Posterior cingulate gyrus (tissue), 11 donors: ENCODE measurements at places on chromosomes 1 and 21.
A peak's percentile ranks its signal among the peaks of the same experiment; 100 is the strongest.

- DNase-seq, result no peak
These were observed 122.6 kb upstream of the ZNHIT6 start for GRCh38 chr1:85830837-85831236.

DNA sequence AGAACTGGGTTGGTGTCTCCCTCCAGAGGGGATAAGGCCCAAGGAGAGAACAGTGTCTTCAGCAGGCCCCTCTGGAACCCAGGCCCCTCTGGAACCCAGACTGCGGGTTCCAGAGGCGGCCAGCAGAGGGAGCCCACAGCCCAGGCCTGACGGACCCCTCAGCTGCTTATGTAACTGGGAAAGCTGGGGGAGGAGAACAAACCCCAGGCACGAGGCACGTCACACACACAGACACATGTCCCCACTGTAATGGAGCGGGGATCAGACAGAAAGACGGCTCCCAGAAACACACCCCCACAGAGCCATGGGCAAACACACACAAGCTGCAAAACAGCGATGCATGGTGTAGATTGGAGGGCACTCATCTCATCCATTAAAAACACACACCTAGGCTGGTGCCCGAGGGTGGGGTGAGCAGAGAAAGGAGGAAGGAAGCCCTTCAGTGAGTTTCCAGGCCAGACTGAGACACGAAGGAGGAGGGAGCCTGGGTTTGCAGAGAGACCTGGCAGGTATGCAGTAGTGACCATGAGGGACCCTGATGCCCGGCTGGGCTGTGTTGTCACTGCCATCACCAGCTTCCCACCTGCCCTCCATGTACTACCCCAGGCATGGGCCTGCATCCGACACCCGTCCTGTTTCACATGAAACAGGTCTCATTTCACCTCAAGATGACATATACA, 2.8 kb upstream of the IGSF8 start:
- DNase-seq, result peak; percentile 83

DNA sequence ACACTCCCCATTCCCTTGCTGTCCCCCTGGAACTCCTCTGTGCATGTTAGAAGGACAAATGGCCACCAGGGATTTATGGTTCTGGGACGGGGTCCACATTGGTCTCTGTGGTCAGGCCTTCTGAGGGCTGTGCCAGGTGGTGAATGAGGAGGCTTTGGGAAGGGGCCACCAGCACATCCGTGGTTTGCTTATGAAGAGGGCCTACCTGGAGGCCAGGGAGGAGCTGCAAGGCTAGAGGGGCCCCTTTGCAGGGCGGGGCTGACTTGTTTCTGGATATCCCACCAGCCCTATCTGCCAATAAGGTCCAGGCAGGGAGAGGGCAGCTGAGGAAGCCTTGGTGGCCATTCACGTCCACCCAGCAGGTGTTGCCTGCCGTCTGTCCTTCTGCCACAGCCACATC, 24.9 kb downstream of the KCNA10 start:
- no peak for DNase-seq

DNA sequence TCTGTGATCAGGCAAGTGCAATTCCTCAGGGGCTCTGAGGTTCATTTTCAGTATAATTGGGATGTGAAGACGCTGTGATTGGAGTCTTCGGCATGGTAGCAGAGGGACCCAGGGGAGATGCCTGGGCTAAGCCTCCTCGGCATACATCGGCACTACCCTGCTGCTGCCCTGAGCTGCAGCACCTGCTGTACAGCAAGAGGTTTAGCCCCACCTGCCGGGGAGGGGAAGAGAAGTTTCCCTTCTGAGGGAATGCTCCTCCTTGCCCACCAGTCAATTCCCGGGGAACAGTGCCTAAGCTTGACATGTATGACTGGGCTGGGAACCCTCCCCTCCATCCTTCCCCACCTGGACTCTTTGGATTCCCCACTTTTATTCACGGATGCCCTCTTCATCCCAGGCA, 24.9 kb downstream of the CNIH3 start:
- no peak for DNase-seq

DNA sequence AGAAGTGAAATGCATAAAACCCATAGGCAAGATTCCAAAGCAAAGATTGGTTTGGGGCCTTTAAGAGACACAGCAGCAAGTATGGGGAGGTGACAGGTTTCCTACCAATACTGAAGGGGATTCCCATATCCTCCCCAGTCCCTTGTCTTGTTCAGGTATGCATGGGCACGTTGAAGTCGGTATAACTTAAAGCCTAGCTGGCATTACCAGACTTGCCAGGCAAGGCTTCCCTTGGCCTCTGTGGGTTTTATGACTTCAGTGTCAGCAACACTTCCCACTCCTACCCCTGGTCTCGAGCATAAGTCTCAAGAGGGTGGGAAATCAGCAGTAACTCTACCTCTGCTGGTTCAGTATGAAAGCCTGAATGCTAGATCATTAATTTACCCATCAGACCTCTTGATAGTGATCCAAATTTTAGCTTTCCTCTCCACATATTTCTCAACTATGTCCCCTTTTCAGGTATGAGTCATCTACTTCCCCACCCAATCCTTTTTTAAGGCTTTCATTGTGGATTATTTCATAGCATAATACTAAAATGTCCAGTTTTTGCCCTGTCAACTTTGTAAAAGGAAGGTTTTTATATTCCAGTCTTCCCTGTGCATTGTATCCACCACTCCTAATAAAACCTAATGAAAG, 6.8 kb downstream of the CYP4X1 start:
- no peak for DNase-seq

DNA sequence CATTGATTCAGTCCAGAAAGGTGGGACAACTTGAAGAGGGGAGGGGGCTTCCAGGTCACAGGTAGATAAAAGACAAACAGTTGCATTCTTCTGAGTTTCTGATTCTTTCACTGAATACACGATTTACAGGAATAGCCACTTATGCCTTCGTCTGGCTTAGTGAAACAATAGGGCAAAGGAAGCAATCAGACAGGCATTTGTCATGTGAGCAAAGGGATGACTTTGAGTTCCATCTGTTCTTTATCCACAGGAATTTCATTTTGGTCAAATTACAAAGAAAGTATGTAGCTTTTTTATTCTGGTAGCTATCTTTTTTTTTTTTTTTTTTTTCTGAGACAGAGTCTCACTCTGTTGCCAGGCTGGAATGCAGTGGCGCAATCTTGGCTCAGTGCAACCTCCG, 202.5 kb downstream of the TTLL7 start:
- no peak for DNase-seq

GRCh38 chr1:81126989-81127581, 673.6 kb upstream of the ADGRL2 start:
- DNase-seq, result no peak

DNA sequence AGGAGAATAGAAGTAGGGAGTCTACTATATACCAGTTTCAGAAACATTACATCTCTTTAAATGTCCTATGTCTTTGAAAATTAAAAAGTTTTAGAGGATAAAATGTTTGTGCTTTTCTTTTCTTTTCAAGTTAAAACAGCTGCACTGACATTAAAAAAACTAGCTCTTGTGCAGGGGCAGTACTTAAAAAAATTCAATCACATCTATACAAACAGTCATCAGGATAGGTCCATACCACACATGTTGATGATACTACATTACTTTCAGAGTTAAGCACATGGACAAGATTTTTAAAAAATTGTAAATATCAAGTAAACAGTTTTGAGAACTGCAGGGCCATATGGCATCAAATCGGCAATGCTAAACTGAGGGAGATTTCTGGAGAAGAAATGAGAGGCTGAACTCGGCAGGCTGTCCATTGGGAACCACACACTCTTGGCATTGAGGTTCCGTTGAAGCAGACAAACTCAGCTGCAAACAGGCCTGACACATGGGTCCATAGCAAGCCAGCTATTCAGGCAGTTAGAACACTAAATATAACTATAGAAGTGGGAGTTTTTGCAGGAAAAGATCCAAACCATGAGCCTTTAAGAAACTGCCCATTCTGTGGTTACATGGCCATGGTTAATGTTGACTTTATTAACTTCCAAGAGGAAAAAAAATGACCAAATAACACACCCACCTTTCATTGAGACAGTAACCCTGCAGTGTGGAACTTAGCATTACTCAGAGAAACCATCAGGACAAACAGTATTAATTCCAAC, 84.5 kb upstream of the BCL10 start:
- DNase-seq, result no peak

- DNase-seq, result no peak
These were observed 69.8 kb downstream of the RYR2 start for GRCh38 chr1:237111807-237112206.

DNA sequence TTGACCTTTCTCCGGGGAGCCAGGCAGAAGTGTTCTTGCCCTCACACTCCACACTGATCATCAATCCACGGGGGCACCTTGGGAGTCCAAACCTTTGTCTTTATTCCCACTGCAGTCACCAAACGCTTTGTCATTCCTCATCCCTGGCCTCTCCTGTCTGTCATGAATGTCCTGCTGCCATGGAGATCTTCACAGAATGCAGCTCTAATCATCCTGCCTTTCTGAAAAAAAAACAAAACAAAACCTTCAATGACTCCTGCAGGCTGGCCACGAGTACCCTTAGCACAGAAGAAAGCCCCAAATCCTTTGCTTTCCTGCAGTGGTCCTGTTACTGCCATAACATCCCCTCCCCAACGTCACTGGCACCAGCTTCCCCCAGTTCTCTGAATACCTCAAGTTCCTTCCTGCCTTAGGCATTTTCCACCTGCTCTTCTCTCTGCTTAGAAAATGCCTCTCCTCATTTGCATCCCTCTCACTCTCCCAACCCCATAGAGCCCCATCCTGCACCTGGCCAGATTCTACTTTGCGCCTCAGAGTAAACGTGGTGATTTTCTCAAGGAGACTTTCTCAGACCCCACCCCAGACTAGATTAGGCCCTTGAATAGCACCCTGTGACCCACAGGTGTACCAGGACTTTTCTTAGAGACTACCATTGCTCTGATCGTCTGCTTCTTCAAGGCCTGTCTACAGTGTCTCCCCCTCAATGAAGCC, 131.2 kb downstream of the AK5 start:
- DNase-seq, result no peak

- DNase-seq, result no peak
These were observed 11.3 kb upstream of the DIPK1A start for GRCh38 chr1:92972409-92973129.

- no peak for DNase-seq
These were observed 13.7 kb upstream of the ARTN start for GRCh38 chr1:43919906-43920305.

- DNase-seq, result no peak
These were observed 21.9 kb downstream of the PIK3R3 start for GRCh38 chr1:46110521-46110920.

- no peak for DNase-seq
These were observed 53.9 kb downstream of the SPSB1 start for GRCh38 chr1:9346566-9346965.

DNA sequence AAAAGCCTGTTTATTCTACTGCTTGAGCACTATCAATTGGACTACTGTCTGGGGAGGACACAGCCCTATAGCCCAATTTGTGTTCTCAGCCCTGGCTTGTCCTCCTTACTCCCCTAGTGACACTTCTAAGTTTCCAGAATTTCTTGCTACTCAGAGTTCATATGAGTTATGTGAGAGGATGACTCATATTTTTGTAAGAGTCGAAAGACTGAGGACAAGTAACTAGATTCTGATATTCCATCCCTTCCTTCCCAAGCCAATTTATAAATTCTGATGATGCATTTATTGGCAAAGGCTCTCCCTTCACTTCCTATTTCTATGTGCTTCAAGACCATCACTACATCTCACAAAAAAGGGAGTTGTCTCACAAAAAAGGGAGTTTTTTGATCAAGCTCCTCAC, 422.2 kb upstream of the DEPDC1 start:
- DNase-seq, result no peak

DNA sequence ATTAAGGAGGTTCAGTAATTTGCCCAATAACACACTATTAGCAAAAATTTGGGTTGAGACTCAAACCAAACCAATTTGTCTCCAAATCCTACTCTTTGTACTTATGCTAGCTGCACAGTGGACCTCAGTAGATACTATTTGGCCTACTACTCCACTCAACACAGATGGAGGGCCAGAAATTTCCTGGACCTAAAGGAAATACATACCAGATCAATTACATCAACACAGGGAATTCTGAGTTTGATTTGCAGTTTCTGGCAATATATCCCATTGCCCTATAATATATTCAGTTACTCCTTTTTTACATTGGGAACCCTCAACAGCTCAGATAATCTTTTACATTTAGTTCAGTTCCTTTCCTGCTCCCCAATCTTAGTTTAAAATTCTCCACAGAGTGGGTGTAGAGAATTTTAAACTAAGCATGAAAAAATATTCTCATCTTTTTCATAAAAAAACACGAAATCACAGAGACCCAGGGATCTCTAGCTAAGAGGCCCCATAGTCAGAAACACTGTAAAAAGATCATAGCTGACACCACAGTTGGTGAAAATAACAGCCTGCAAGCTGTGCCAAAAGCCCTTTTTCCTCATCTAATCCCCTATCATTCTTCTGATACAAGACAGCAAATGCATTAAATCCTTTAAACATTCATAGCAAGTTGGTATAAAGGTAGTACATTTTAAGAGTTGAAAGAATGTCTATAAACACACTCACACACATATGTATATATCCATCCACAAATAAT, 317.7 kb upstream of the ESRRG start:
- no peak for DNase-seq

- peak; percentile 62 for DNase-seq
These were observed 7.8 kb downstream of the MORN1 start for GRCh38 chr1:2383576-2383975.

DNA sequence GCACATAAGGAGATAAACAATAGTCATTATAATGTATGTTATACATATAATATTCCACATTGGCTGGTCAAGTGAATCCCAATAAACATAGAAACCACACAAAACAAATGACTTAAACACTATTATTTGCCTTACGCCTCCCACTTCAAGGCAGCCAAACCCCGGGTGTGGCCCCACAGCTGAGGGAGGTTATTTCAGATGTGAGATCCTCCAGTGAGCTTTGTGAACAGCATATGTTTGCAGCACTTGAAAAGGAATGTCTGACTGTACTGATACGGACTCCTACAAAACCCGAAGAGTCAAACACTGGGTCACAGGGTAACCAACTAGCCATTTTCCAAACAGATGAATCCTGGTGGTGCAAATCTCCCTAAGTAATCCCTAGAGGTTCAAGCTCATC, 27.1 kb upstream of the DISP1 start:
- DNase-seq, result no peak

DNA sequence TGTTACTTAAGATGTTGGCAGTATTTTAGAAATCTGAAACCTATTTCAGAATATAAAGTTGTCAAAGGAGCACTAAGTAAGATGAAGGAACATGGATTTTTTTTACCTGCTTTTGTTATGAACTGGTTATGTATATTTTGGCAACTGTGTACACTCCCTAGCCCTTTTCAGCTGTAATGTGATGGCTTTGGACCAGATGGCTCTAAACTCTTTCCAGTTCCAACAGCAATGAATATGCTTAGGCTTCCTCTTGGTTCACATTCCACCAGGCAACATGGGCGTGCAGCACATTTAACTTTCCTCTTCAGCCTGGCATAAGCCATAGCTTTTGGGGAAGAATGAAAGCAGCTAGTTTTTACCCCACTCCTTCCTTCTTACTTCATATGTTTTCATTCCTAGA, 95.6 kb upstream of the ADAMTS5 start:
- no peak for DNase-seq
